CD4-positive, alpha-beta memory T cell (primary cell): ENCODE measurements at places on chromosomes 7 and 10. TPM values are rescaled to one million over a fixed set of nuclear protein-coding genes. Genes with fewer than 3 reads are reported as not detected.

DNA sequence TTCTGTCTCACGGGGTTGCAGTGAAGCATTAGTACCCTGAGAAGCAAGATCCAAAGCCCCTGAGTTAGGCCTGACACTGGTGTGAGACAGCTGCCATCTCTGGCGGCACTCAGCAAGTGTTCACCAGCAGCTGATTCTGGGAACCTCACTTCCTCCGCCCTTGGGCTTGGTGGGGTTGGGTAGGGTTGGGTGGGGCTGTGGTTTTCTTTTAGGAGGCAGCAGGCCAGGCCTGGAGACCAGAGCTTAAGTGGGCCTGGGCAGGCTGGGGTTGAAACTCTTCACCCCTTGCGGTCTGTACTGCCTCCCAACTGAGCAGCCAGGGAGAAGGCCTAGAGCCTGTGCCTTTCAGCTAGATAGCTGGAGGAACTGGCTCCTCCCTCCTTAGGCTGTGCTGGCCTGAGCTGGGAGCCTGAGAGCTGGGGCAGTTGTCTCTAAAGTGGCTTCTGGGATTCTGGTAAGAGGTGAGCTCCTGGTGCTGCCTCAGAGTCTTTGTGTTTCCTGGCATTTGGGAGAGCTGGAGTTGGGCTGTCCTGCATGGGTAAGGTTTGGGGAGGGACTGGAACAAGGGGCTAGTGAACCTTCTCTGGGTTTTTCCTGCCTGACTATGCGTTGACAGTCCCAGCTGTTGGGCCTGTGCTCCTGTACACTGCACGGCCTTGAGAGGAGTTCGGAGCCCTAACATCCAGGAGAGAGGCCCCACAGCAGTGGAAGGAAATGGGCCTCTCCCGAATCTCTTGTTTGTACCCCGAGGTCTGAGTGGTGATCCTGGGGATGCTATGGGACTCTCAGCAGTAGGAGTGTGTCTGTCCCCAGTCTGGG is 5.1 kb downstream of the TSPAN14 start:
- peak; percentile 83 for DNase-seq

DNA sequence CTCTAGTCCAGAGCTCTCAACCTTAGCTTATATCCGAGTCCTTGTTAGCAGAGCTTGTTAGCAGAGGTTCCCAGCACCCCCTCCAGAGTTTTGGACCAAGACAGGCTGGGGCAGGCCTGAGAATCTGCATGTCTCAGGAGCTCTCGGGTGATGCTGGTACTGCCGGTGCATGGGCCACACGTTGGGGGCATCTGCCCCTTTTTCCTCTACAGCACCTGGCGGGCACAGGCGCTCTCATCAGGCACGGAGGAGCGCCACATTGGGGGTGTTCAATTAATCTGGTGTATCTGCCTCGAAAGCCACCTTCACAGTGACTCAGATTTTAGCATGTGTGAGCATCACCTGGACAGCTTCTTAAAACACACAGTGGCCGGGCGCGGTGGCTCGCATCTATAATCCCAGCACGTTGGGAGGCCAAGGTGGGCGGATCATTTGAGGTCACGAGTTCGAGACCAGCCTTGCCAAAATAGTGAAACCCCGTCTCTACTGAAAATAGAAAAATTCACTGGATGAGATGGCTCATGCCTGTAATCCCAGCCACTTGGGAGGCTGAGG is 117.7 kb downstream of the ELFN1 start:
- no peak for DNase-seq

GRCh38 chr10:114940735-114941134 is 2.7 kb downstream of the TRUB1 start:
- no peak for DNase-seq

Gene AGR2
- total RNA-seq = not detected

DNA sequence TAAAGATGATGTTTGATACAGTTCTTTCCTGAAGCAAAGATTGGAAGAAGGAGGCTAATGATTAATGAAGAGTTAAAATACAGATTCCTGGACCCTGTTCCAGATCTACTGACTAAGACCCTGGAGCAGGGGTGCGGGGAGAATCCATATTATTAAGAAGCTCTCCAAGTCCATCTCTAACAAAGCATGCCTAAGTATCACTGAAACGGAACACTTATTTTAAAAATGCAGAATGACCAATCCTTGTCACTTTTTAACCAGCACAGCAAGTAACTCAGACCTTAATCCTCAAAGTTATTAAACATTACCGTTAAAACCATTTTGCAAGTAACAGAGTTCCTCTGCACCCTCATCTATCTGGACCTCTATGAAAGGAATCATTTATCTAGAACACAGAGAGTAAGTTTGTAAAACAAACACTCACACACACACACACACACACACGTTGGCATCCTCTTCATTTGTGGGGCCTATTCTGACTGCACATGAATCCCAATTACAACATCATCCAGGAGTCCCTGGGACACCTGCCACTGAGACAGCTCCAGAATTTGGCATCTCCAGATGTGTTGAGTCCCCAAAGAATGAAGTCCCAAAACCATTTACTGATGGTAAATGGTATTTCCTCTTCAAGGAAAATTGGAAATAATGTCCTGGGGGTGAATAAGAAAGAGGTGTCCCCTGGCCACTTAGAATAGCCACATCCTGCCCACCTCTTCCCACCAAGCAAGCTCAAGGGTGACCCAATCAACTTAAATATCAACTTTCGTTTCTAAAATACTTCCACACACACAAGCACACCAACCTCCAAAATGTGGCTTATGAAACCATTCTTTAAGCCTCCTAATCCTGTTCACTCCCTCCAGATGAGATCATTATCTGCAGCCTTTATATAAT is 117.5 kb downstream of the PARD3 start:
- DNase-seq = no peak

Gene NKX1-2
- not detected for total RNA-seq

Gene SLC13A1
- total RNA-seq = not detected

DNA sequence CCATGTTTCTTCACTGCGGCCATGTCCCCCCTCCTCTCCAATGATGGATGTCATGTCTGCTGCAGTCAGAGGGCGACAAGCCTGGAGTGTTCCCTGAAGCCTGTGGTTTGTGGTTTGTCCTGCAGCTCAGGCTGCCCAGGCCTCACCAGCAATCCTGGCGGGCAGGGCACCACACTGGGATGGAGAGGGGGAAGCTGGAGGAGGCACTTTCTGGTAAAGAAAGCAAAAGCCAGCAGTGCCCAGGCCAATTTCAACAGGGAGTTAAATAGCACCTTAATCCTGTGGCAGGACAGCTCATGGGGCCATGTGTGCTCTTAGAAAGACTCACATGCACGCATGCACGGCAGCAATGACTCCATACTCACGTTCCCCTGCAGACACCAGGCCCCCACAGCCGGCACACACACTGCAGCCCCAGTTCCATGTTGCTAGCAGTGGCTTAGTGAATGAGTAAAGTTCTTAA is 158.3 kb downstream of the EGFR start:
- DNase-seq = no peak

DNA sequence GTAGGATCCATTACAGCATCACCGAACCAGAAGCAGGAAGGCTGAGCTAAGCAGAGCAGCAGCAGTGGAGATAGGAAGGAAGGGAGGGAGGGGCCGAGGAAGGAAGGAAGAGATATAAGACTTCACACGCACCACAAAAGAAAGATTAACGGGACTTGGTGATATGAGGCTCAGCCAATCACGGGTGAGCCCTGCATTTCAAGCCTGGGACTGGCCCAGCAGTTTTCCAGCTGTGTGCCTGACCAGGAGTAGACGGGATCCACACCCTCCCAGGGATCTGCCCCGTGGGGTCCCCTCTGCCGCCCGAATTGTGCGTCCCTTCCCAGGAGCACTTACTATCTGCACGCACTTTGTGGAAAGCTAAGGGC is 16.2 kb downstream of the ATG9B start:
- DNase-seq = peak; percentile 61

GRCh38 chr7:4720225-4720624 is 38.1 kb downstream of the FOXK1 start:
- no peak for DNase-seq

GRCh38 chr7:90939666-90940065 is 324.6 kb upstream of the FZD1 start:
- no peak for DNase-seq

DNA sequence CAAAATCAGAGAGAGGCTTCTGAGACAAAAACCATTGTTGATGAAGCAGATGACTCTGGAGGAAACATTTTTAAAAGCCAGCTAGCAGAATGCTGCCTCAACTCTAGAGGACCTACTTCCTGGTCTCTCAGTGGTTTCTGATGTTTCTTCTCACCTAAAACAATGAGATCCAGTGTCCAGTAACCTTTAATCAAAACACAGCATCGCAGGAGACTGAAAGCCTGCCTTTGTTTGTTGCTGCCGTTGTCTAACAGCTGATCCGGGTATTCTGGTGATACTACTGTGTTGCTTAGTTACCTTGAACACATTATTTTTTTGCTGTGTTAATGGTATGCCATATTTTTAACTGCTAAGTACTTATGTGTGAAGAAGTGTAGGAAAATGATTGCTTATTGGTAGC is 70.9 kb downstream of the WIPF3 start:
- DNase-seq = no peak

DNA sequence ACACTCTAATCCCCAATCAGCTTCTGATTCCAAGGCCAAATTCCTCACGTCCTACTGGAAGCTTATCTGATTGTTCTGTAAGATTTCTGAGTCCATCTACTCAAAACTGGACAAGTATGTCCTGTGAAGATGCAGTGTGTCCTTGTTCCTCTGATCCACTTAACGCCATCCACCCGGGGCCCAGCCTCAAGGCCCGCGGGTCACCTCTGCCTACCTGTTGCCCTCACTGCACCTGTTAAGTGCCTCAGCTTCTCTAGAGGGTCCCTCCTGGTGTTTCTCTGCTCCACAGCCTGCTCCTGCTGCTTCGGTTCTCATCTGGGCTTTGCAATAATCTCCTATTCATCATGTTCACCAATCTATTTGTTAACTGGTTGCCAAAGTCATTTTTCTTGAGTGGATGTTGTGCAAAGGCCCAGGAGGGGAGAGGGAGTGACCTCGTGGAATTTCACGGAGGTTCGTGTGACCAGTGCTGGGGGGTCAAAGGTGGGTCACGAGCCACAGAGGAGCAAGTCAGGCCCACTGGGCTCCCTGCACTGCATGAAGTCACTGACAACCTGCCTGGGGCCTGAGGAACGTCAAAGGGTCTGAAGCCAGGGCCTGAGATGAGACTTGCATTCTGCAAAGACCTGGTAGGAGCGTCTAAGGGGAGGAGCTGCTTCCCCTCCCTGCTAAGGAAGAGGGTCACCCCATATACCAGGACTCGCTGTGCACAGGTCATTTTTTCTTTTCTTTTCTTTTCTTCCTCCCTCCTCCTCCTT is 338.1 kb downstream of the WDR37 start:
- DNase-seq = no peak

DNA sequence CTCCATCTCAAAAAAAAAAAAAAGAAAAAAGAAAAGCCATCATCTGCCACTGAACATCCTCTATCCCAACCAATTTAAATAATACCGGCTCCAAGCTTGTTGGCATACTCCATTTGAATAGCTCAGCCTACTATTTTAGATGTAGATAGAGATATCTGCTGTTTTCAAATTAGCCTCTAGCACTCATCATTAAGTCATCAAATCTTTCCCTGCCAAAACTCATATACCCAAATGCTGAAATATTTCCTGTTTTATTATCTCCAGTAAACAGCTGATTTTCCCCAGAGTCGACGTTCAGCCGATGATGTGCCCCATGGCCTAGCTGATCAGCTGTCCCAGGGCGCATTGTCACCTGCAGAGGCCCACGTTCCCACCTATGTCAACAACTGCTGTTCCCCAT is 34.5 kb upstream of the FRMD4A start:
- DNase-seq = no peak

GRCh38 chr10:35640474-35640873 is 1.6 kb downstream of the FZD8 start:
- DNase-seq = peak; percentile 31

DNA sequence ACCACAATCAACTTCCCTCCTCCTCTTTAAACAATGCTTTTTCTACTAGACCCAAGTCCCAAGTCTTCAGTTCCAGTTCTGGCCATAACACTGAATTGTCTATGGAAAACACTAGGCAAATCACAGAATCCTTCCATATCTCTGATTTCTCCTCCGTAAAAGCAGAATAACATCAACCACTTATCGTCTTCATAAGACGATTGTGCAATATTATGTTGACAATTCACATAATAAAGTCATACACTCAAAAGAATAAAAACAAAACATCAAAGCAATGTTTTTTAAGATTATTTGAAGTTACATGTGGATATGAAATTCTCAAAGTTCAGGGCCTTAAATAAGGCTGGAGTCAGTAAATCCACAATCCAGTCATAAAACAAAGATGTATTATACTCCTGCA is 84.4 kb downstream of the MTERF1 start:
- DNase-seq = no peak

Gene AOC1
- not detected for total RNA-seq

Gene TACR2
- not detected for total RNA-seq

DNA sequence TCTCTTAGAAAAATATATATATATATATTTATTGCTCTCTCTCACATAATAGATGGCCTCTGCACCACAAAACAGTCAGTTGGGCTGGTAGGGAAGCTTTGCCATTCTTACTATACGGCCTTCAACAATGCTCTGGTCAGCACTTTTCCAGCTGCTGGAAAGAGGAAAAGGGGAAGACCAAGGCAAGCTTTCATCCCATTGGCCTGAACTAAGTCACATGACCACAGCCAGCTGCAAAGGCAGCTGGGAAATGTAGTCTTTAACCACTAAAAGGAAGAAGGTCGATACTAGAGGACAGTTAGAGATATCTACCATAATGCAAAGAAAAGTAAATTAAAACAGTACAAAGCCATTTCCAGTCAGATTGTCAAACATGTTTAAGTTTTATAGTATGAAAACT is 58.4 kb upstream of the MACROH2A2 start:
- DNase-seq = peak; percentile 2

Gene OIT3
- 0.20 TPM for total RNA-seq

DNA sequence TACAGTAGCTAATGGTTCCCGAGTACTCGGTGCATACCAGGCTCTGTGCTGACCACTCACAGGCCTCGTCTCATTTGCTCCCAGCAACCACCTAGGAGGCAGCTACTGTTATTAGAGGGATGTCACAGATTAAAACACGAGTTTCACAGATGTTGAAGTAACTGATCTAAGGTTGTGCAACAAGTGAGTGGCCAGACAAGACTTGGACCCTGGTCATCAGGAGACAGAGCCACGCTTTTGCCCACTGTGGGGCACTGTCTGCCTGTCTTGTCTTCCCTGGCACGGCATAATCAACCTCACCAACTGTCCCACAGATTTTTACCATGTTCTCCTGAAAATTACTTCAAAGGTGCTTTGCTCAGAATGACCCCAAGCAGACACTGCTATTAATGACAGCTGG is 111.6 kb upstream of the HABP2 start:
- DNase-seq = no peak
